Activated CD4-positive, alpha-beta T cell treated with anti-CD3 and anti-CD28 coated beads, Interleukin-2, amount 10 ng/mL, durations not matched to agents 24 days and 14 days (primary cell): ENCODE measurements at places on chromosomes 2 and 18. TPM values are rescaled to one million over a fixed set of nuclear protein-coding genes. Genes with fewer than 3 reads are reported as not detected.

Gene ADI1
- total RNA-seq, result 33.7 and 36.2 TPM in 2 replicates

DNA sequence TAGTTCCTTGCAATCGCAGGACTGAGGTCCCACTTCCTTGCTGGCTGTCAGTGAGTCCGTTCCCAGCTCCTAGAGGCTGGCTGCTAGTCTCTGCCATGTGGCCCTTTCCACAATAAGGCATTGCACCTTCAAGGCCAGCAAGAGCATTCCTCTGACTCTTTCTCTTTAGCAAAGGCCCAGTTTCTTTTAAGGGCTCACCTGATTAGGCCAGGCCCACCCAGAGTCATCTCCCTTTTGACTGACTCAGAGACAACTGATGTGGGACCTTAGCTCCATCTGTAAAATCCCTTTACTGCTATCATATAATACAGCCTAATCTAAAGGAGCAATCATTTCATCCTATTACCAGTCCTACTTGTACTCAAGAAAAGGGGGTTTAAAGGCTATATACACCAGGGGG lies 278.2 kb downstream of the SLC4A3 start:
- H3K36me3 ChIP-seq, result no peaks in the 10 kb centered on the region
- no peaks in the 10 kb centered on the region for H3K27me3 ChIP-seq
- no peak overlapping the region for H3K27ac ChIP-seq
- DNase-seq, result no peak

DNA sequence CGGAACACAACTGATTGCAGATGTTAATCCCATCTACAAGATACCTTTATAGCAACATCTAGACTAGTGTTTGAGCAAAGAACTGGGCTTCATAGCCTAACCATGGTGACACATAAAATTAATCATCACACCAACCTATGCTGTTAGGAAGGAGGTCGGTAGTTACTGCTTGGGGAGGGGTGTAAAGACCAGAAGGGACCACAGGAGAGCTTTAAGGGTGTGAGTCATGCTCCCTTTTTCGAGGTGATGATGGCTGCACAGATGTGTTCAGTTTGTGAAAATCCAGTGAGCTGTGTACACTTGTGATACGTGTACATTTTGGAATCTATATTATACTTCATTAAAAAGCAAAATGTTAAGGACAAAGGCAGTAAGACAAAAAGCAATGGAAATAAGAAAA lies 4.6 kb upstream of the SEH1L start:
- no peak overlapping the region for H3K27ac ChIP-seq
- no peak overlapping the region for H3K4me3 ChIP-seq
- peaks cover 3% of the 10 kb centered on the region for H3K36me3 ChIP-seq
- no peak for DNase-seq
- peaks cover 4% of the 10 kb centered on the region for H3K27me3 ChIP-seq
- peaks cover 14% of the 10 kb centered on the region for H3K4me1 ChIP-seq

Gene METTL5
- total RNA-seq, result 99.7 and 102 TPM in 2 replicates

DNA sequence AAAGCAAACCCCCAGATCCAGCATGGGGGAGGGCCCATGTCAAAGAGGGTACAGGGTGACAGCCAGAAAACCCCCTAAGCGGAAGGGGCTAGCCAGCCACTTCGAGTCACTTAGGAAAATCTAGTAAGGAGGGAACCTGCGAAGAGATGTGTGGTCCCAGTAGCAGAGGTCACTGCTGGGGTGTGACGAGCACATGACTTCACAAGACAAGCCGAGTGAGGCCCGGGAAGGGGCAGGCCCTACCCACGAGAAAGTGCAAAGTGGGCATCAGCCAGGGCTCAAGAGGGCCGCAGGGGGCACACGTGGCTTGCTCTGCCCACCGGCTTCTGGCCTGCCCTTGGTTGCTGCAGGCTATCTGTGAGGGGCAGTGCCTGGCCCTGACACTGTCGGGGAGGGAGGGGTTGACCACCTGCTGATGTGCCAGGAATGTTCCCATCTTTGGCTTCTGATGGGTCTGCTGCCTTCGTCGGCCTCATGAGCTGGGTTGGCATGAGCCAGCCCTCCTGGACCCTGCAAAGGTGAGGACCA lies 11.5 kb downstream of the ODC1 start:
- no peak overlapping the region for H3K4me3 ChIP-seq
- H3K27me3 ChIP-seq, result peaks cover 4% of the 10 kb centered on the region
- H3K27ac ChIP-seq, result no peak overlapping the region
- peaks cover 26% of the 10 kb centered on the region for H3K36me3 ChIP-seq
- no peak for DNase-seq

GRCh38 chr2:220228310-220229006 lies 601.0 kb downstream of the SLC4A3 start:
- H3K27ac ChIP-seq, result no peak overlapping the region
- no peak overlapping the region for H3K4me3 ChIP-seq
- H3K27me3 ChIP-seq, result no peaks in the 10 kb centered on the region
- no peaks in the 10 kb centered on the region for H3K36me3 ChIP-seq
- no peaks in the 10 kb centered on the region for H3K4me1 ChIP-seq

DNA sequence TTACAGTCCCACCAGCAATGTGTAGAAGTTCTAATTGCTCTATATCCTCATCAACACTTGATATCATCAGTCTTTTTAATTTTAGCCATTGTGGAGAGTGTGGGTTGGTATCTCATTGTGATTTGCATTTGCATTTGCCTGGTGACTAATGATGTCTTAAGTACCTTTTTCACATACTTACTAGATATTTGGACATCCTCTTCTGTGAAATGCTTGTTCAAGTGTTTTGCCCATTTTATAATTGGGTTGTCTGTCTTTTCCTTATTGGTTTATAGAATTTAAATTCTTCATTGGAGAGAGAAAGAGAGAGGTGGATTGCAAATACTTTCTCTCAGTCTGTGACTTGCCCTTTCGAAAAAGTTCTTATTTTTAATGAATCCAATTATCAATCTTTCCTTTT lies 14.0 kb upstream of the PPP1CB start:
- H3K36me3 ChIP-seq, result peaks cover 9% of the 10 kb centered on the region
- DNase-seq, result no peak
- H3K4me1 ChIP-seq, result no peaks in the 10 kb centered on the region

Gene EMILIN2
- 32.4 and 35.5 TPM in 2 replicates for total RNA-seq

GRCh38 chr2:217262911-217263310 lies 403.0 kb upstream of the TNP1 start:
- DNase-seq, result no peak
- H3K36me3 ChIP-seq, result no peaks in the 10 kb centered on the region
- no peaks in the 10 kb centered on the region for H3K4me1 ChIP-seq

DNA sequence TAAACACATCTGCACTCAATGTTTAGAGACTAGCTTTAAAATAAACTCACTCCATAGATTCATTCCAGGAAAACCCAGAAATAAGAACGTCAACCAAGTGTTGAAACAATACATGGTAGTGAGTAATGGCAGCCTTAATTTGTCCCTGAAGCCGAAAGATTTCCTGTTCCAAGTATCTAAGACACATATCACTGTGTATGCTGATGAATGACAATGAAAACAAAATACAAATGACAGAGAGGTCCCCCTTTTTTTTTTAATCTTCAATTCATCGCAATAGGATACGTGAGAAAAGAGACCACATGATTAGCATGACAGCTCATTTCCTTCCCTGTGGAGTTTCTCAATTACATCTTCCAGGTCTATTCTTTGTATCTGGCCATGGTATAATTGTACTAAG lies 160.5 kb upstream of the STK17B start:
- H3K4me1 ChIP-seq, result peaks cover 3% of the 10 kb centered on the region
- no peak for DNase-seq
- no peaks in the 10 kb centered on the region for H3K36me3 ChIP-seq
- H3K4me3 ChIP-seq, result no peak overlapping the region

DNA sequence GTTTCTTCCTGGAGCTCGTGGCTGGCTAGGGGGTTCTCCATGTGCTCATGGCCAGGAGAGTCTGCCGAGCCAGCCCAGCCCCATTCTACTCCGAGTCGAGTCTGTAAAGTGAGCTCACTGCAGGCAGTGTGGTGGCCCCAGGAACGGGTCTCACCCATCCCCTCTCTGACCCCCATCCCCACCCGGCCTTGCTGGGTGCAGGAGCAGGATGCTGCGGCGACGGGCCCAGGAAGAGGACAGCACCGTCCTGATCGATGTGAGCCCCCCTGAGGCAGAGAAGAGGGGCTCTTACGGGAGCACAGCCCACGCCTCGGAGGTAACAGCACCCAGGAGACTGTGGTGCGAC lies 1.4 kb downstream of the ANO7 start:
- no peak overlapping the region for H3K27ac ChIP-seq
- no peak overlapping the region for H3K4me3 ChIP-seq
- H3K4me1 ChIP-seq, result no peaks in the 10 kb centered on the region
- H3K27me3 ChIP-seq, result no peaks in the 10 kb centered on the region
- DNase-seq, result no peak

Gene DSG1
- total RNA-seq, result not detected in 2 replicates

Gene AGPS
- 74.0 and 76.7 TPM in 2 replicates for total RNA-seq

DNA sequence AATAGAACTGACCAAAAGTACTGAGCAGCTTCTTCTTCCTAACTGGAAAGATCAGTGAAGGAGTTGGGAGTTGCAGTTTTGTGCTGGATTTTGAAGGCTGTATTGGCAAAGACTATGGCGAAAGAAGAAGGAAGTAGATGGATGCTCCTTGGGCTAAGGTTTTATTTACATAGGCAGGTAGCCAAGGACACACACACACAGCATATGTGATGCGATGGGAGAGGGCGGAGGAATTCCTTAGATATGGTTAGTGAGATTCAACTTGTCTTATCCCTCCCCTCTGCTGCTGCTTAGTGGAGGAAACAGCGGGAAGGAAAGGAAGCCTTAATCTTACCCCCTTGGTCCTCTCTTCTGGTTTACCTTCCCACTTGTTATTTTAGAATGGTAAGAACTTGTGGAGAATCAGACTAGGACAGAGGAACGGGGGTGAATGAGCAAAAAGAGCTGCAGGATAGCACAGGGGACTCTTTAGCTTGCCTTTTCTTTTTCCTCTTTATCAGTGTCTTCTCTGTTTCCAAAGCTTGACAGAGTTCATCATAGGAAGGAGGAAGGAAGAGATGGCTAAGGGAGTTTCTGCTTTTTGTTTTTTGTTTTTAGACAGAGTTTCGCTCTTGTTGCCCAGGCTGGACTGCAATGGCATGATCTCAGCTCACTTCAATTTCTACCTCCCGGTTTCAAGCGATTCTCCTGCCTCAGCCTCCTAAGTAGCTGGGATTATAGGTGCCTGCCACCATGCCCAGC lies 87.9 kb downstream of the OSBPL6 start:
- no peak for DNase-seq
- H3K4me3 ChIP-seq, result no peak overlapping the region
- no peaks in the 10 kb centered on the region for H3K4me1 ChIP-seq
- no peaks in the 10 kb centered on the region for H3K36me3 ChIP-seq
- no peak overlapping the region for H3K27ac ChIP-seq

Gene SLC40A1
- 0.78 and 1.4 TPM in 2 replicates for total RNA-seq

Gene ASB18
- total RNA-seq, result not detected in 2 replicates

DNA sequence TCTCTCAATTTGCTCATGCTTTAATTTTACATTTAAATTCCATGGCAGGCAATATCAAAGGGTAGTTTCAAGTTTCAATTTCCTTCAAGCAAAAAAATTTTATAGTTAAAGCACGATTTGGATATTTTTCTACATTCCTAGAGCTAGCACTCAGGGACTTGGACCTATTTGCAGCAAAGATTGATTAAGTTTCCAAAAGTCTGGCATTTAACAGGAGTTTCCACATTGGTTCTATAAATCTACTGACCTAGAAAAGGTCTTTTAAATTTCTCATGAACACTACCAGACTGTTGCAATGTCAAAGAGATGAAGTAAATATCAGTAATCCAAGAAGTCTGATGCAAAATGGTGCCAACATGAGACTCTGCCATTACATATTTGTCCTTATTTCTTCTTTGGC lies 253.7 kb upstream of the LINC00305 start:
- no peak overlapping the region for H3K4me3 ChIP-seq
- H3K27ac ChIP-seq, result no peak overlapping the region
- no peak for DNase-seq
- H3K4me1 ChIP-seq, result no peaks in the 10 kb centered on the region
- no peaks in the 10 kb centered on the region for H3K27me3 ChIP-seq

DNA sequence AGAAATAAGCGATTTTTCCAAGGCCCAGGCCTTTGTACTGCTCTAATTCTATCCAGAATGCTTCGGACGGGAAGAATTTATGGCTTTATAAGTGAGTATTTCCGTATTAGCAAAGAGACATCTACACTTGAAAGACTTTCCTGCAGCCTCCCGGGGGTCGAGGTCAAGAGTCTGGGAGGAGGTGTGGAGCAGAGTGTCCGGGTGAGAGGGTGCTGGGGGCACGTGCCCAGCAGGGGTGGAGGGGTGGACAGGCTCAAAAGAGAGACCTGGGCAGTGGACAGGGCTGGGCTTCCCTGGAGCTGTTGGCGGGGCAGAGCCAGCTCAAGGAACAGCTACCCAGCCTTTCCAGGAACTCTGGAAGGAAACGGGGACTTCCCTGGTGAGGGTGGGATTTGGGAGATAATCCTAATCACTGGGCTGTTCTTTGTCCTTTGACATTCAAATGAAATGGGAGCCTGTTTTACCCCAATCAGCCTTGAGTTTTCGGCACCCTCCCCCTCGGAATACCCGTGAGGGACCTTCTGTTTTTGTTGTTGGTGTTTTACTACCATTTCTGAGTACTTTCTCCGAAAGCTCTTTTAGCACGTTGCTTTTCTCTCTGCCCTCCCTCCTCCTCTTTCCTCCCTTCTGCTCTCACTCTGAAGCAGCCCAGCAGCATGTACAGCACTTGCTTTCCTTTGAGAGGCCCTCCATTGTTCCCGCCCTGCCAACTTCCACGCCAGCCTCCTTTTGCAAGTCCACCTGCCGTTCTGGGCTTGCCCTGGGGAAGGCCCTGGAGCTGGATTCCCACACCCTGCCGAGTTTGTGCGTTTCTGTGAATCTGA lies 164.7 kb downstream of the AGAP1 start:
- H3K4me1 ChIP-seq, result no peaks in the 10 kb centered on the region
- H3K27ac ChIP-seq, result no peak overlapping the region
- H3K27me3 ChIP-seq, result peaks cover 27% of the 10 kb centered on the region
- H3K4me3 ChIP-seq, result no peak overlapping the region
- no peak for DNase-seq

DNA sequence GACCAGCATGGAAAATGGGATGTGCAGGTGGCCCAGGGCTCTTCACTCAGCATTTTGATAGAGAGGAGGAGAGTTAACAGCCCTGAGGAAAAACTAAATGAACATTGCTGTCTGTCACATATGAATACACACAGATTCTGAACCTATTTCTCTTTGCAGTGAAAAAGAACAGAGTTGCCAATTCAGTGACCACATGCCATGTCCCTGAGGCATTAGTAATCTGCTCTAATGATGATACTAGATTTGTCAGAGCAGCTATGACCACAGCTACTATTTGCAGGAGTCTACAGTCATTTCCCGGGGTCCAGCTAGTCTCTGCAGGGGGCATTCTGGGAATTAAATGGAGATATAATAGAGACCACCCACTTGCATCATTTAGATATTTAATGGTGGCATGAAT lies 267.6 kb downstream of the TMX3 start:
- H3K27ac ChIP-seq, result no peak overlapping the region
- H3K36me3 ChIP-seq, result no peaks in the 10 kb centered on the region
- DNase-seq, result no peak
- H3K4me1 ChIP-seq, result no peaks in the 10 kb centered on the region

DNA sequence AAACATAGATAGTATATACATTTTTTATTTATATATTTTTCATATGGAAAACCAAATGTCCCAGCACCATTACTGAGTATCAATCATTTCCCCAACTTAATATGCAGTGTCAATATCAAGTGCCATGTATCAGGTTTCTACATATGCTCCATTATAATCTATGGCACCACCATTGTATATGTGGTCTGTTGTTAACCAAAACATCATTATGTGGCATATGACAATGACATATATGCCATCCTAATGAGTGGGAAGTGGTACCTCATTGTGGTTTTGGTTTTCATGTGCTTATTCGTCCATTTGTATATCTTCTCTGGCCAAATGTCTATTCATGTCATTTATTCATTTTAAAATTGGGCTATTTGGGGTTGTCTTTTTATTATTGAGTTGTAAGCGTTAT lies 9.2 kb downstream of the PTPN18 start:
- H3K27me3 ChIP-seq, result peaks cover 9% of the 10 kb centered on the region
- no peak overlapping the region for H3K4me3 ChIP-seq
- no peak for DNase-seq
- H3K4me1 ChIP-seq, result peaks cover 4% of the 10 kb centered on the region
- no peaks in the 10 kb centered on the region for H3K36me3 ChIP-seq
